ENCODE measurements at places on chromosomes 12 and 14. TPM values are rescaled to one million over a fixed set of nuclear protein-coding genes. Genes with fewer than 3 reads are reported as not detected.

Gene SLC6A15
- 5.3 TPM for total RNA-seq

Gene SAMD15
- 1.7 TPM for total RNA-seq

Gene CDCA4
- total RNA-seq, result 40.1 TPM

Gene AQP6
- not detected for total RNA-seq

GRCh38 chr12:67630373-67631088, 18.0 kb upstream of the DYRK2 start:
- H3K36me3 ChIP-seq, result no peaks in the 10 kb centered on the region
- H3K4me3 ChIP-seq, result no peak overlapping the region
- H3K27ac ChIP-seq, result peak overlapping the region; percentile 65
- H3K27me3 ChIP-seq, result peaks cover 2% of the 10 kb centered on the region

- DNase-seq, result no peak
- H3K4me1 ChIP-seq, result no peaks in the 10 kb centered on the region
- no peak overlapping the region for H3K27ac ChIP-seq
Measured at GRCh38 chr12:65637774-65638173, 186.5 kb upstream of the HMGA2 start.

DNA sequence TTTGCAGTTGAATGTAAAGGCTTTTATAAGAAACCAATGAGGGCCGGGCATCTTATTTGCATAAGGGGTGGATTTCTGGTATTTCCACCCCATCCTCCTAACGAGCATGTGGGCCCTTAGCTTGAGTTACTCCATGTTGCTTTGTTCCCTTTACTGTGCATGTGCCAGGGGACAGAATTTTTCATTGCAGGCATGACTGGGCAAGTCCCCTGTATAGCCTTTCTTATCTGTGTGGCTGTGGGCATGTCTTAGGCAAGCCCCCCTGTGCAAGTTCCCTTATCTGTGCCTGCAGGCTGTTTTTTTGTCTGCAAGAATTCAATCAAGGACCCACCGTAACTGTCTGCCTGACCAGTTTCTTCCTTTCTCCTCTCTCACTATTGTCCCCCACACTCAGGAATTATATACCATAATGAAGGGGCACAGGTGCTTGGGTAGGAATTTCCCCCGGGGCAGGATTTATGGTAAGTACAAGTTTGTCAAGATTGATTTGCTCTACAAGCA, 152.2 kb upstream of the CNOT2 start:
- H3K36me3 ChIP-seq, result peaks cover 13% of the 10 kb centered on the region
- peaks cover 9% of the 10 kb centered on the region for H3K4me1 ChIP-seq
- H3K27ac ChIP-seq, result peak overlapping the region; percentile 70
- H3K27me3 ChIP-seq, result peaks cover 3% of the 10 kb centered on the region
- DNase-seq, result no peak

DNA sequence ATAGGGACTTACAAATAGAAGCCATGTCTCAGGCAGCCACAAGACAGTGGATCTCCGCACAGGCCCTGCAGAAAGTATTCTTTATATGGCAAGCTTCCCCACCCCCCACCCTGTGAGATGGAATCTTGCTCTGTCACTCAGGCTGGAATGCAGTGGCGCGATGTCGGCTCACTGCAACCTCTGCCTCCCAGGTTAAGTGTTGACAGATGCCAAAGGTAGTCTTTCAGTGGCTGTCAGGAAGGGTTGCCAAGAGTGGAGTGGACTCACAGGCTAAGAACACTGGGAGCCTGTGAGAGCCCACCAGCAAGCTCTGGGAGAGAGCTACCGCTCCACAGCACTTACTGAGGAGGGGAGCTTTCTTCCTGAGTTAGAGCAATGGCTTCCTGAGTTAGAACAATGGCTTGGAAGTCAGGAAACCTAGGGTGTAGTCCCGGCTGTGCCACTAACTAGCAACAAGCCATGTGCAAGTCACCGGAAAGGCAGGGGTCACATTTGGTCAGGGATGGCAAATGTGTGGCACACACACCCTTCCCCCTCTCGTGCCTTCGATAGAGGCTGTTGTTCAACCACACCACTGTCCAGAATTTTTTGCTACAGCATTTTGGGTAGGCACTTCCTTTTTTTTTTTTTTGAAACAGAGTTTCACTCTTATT, 2.6 kb downstream of the RNASE1 start:
- DNase-seq, result peak; percentile 44
- peaks cover 47% of the 10 kb centered on the region for H3K4me1 ChIP-seq
- H3K36me3 ChIP-seq, result peaks cover 8% of the 10 kb centered on the region
- peaks cover 8% of the 10 kb centered on the region for H3K27me3 ChIP-seq
- H3K27ac ChIP-seq, result peak overlapping the region; percentile 100

- no peak overlapping the region for H3K4me3 ChIP-seq
- H3K27ac ChIP-seq, result no peak overlapping the region
- no peaks in the 10 kb centered on the region for H3K36me3 ChIP-seq
- no peaks in the 10 kb centered on the region for H3K27me3 ChIP-seq
Measured at GRCh38 chr12:62078020-62078419, 182.2 kb upstream of the USP15 start.

DNA sequence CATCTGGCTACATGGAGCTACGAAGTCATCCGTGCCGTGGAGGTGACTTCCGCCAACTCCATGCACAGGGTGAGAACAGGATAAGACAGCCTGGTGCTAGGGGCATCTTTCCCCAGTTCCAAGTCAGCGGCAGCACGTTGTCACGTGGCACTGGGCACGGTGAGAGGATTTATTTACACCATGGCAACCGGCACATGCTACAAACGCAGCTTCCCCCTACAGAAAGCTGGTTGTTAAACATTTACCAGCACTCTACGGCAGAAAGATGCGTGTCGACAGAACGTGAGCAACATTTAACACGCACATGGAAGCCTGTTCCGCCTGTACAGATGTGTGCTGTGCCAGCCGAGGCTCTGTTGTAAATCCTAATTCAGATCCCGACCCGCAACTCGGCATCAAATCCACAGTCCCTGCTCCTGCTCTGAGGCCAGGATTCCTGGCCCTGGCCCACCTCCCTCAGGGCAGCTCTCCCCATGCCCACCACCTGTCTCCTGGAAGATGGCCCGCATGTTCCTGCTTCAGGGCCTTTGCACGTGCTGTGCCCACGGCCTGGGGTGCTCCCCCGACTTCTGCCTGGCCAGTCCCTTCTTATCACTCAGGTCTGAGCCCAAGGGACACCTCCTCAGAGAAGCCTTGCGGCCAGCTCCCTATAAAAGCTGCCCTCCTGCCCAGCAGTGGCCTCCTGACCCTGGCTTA, 114.1 kb downstream of the RFLNA start:
- H3K27me3 ChIP-seq, result peaks cover 5% of the 10 kb centered on the region
- H3K4me3 ChIP-seq, result no peak overlapping the region
- peaks cover 8% of the 10 kb centered on the region for H3K4me1 ChIP-seq

GRCh38 chr14:74682169-74682952, 30.5 kb downstream of the AREL1 start:
- DNase-seq, result no peak
- no peak overlapping the region for H3K27ac ChIP-seq
- H3K27me3 ChIP-seq, result peaks cover 1% of the 10 kb centered on the region
- peaks cover 21% of the 10 kb centered on the region for H3K36me3 ChIP-seq

DNA sequence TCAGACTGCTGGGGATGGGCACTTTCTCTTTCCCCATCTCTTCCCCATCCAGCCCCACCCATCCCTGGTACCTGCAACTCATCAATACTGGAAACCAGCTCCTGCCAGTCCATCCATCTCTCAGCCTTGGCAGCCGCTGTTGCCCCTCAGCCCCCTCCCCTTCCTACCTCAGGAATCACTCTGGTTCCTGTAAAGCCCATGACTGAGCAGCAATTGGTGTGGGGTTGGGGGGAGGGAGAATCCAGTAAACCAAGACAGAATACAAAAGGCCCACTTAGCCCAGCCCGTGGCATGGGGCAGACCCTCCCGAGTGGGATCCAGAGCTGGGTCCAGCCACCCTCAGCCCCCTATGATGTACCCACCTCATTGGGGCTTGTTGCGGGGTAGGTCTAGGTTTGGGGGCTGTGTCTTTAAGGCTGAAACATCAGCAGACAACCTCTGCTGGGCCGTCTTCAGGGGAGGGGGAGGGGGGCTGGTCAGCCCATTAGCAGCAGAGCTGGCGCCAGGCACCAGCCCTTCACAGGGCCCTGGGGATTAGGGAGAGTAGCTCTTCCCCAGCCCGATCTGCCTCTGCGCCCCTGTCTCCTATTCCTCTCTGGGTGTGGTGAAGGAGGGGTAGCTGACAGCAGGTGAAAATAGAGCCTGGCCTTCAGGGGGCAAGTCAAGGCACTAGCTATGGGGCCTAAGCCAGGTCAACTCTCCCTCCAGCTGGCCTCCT, 702 bp upstream of the PRPH start:
- peak overlapping the region; percentile 18 for H3K27ac ChIP-seq
- DNase-seq, result no peak
- H3K4me1 ChIP-seq, result peaks cover 4% of the 10 kb centered on the region
- no peak overlapping the region for H3K4me3 ChIP-seq
- H3K27me3 ChIP-seq, result peaks cover 35% of the 10 kb centered on the region
- H3K36me3 ChIP-seq, result no peaks in the 10 kb centered on the region
